ENCODE measurements at places on chromosomes 16 and 17.

GRCh38 chr17:72515291-72516065 lies 394.7 kb downstream of the SOX9 start:
- no peak for DNase-seq

- DNase-seq: no peak
Observed at GRCh38 chr17:58396173-58396572, 21.2 kb downstream of the RNF43 start.

GRCh38 chr17:47731396-47731795 lies 1.6 kb upstream of the TBX21 start:
- no peak for DNase-seq

- DNase-seq: no peak
Observed at GRCh38 chr16:10178080-10178479, 4.1 kb downstream of the GRIN2A start.

- DNase-seq: no peak
Observed at GRCh38 chr17:78127888-78128550, 536 bp downstream of the TMC6 start.

GRCh38 chr17:17567631-17568030 lies 23.9 kb downstream of the PEMT start:
- peak; percentile 79 for DNase-seq

DNA sequence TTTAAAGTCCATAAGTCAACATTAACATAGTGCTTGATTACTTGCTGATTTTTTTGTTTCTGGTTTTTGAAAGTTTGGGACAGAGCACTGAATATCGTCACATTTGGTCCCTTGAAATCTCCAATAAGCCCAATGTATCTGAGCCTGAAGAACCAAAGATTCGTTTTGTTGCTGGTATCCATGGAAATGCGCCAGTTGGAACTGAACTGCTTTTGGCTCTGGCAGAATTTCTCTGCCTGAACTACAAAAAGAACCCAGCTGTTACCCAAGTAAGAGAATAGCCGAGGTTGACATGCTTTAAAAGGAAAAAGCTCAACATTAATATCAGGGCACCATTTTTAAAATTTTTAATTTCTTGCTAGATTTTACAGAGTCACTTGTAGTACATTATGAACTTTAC lies 27.7 kb upstream of the GOSR1 start:
- DNase-seq: peak; percentile 25

- no peak for DNase-seq
Observed at GRCh38 chr17:17810895-17811248, 25.9 kb downstream of the SREBF1 start.

DNA sequence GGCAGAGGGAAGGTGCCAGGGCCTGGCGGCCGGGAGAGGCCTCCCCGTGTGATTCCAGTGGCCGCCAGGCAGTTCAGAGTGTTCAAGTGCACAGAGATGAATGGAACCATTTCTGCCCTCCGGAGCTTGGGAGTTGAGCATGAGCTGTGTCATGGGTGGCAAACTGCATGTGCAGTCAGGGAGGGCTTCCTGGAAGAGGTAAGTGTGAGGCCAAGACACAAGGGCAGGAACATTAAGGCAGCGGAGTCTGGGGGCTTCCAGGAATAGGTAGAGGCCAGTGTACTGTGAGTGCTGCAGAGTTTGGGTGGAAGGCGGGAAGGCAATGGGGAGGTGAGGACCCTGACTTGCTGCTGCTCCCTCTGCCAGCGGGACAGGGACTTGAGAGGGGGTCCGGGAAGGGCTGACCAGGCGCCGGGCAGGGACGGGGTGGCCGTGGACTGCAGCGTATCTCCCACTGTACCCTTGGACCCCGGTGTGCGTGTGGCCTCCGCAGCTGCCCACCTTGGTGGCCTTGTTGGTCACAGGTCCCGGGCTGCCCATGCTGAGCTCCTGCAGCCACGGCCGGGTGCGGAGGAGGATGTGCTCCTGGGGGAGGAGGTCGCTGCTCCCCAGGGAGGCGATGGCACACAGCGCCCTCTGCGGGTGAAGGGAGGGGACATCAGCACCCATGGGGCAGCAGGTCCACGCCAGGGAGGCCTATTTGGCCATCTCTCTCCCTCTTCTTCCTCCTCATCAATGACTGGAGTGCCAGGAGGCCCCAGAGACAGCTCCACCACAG lies 7.5 kb upstream of the CEP131 start:
- DNase-seq: no peak

GRCh38 chr16:22356930-22357634 lies 17.3 kb downstream of the CDR2 start:
- no peak for DNase-seq

GRCh38 chr17:72191921-72192799 lies 71.3 kb downstream of the SOX9 start:
- no peak for DNase-seq

GRCh38 chr16:85253084-85253941 lies 141.0 kb upstream of the CIBAR2 start:
- peak; percentile 51 for DNase-seq

DNA sequence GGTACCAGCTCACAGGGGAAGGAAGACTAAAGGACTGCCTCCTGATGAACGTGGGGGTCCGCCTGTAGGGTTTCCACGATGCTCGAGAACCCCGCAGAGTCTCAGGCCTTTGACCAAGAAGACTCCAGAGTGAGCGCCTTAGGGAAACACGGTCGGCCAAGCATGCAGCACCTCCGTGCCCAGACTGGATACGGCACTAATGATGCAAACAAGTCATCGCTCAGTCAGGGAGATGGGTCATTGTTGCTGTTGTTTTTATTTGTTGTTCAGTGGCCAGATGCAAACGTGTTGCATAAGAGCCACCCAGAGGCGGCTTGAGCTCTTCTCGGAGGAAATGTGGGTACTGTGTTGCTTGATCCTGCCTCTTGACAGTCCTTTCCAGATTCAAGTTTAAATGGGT lies 19.3 kb upstream of the RBFOX3 start:
- no peak for DNase-seq

DNA sequence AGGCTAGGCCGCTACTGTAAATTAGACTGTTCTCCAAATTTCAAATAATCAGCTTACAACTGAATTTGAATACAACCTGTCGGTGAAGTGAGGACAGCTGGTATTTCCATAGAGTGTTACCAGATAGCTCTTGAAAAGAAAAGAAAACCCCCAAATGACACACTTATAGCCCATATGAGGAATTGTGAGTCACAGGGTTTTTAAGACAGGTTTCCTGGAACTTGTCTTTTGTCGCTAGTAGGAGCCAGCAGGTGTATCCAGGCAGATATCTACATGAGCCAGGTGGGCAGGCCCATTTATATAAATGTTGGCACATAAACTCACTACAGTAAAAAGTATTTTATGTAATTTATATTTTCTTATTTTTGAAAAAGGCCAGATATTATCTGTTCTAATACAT lies 24.0 kb downstream of the TNRC6A start:
- no peak for DNase-seq

DNA sequence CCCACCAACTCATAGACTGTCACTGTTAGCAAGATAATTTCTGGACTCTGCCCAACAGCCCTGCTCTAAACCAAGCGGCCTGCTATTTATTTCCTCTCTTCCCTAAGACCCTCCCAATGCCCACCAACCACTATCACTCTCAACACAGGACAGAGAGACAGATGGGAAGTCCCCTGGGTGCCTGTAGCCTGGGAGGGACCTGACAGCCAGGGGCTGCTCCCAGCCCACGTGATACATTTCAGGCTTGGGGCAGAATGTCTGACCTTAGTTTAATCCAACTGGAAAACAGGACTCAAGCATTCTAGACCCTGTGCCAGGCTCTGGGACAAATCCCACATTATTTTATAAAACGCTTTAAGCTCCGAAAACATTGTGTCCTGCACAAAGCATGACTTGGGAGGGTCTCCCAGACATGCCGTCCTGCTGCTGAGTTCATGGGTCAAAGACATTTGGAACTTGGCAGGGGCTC lies 23.6 kb downstream of the XYLT1 start:
- no peak for DNase-seq

GRCh38 chr16:31697744-31698125 lies 170.0 kb downstream of the AHSP start:
- no peak for DNase-seq

DNA sequence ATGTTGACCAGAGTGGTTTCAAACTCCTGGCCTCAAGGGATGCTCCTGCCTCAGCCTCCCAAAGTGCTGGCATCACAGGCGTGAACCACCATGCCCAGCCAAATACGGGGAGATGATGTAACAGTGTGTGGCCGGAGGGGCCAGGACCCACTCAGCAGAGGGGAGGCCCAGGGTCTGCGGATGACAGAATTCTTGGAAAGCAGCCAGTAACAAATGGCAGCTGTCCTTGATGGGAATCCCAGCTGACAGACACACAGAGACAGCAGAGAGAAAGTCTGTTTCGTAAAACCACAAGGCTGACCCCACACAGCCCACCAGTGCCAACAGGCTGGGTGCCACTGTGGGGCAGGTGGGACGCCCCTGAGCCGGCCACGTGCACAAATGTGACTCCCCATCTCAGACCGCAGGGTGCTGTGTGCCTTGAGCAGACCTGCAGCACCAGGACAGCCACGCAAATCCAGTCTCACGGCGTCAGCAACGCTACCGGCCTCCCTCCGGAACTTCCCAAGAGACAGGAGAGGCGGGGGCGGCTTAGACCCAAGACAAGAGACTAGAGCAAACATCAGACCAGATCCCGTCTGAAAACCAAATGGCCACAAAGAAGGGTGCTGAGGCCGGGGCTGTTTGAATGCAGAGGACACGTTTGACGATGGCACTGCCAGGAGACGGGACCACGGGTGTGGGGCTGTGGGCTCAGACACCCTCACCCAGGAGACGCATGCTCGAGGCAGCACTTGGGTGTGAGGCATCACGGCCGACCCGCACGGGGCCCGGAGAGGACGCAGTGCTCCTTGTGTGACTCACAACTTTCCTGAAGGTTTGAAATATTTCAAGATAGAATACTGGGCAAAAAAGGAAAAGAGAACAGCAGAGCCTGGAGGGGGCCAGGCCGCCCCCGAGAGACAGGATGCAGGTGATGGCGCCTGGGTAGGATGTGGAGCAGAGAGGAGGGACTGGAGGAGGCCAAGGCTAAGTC lies 24.6 kb downstream of the CTU2 start:
- peak; percentile 30 for DNase-seq

DNA sequence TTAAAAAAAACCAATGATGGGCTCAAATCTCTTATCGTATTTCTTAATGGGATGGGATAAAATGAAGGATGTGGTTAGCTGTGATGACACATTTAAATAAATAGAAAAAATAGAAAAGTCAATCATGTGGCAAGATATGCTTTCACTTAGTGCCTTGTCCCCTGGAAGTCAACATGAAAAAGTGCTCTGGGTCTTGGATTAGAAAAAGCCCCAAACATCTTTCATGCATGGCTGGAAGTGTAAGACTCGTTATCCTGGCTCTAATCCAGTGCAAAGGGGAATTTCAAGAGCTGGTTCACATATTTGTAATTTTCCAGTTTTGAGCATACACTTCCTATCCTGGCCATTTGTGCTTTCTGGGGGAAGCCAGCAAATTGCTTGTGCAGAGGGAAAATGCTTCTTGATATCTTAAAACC lies 160.9 kb downstream of the MAP2K6 start:
- peak; percentile 33 for DNase-seq

DNA sequence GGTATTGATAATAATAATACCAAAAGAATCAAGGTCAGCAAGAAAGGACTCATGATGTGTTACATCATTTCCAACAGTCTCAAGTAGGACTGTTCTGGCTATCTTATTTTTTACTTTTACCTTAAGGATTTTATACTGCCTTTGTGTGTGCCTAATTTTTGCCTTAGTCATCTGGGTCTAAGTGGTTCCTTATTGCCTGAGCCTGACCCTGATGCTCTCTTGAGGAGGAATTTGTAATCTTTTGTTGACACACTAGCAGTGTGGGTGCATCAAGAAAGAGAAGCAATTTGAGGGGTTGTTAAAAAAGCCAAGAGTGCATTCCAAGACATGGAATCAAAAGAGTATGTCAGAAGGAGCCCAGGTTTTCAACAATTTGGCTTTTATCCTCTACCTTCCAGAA lies 59.3 kb downstream of the TMEM100 start:
- DNase-seq: no peak

- no peak for DNase-seq
Observed at GRCh38 chr17:43352579-43353331, 46.0 kb upstream of the ARL4D start.

DNA sequence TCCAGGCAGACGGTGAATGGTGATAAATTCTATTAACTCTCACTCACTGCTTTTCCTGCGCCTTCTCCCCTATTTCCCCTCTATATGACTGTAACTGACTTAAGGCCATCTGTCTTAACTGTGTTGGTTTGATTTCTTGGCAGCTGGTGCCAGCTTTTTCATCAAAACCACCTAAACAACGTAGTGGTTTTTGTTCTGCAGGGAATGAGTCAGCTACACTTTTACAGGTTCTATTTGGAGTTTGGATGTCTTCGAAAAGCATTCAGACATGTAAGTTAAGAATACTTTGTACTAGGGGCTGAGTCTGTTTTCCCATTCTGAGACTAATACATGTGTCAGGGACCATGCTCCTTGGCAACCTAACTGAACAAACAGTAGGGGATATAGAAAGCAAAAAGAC lies 8.5 kb downstream of the REXO5 start:
- no peak for DNase-seq

GRCh38 chr16:87851601-87852000 lies 17.7 kb downstream of the SLC7A5 start:
- no peak for DNase-seq

- DNase-seq: no peak
Observed at GRCh38 chr17:68391561-68392268, 65.6 kb downstream of the WIPI1 start.

DNA sequence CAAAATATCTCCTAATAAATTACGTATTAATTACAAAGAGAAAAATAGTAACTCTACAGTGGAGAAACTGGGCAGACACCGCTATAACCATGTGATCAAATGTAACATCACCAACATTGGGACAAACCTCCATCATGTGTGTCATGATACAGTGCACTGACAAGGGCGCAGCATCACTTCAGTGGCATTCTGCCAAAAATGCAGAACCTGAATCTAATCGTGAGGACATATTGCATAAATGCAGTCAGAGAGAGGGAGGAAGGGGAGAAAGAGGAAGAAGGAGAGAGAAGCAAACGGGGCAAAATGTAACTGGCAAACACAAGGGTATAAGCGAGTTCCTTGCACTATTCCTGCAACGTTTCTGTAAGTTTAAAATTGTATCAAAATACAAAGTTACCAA lies 74.2 kb upstream of the MARCHF10 start:
- DNase-seq: no peak

DNA sequence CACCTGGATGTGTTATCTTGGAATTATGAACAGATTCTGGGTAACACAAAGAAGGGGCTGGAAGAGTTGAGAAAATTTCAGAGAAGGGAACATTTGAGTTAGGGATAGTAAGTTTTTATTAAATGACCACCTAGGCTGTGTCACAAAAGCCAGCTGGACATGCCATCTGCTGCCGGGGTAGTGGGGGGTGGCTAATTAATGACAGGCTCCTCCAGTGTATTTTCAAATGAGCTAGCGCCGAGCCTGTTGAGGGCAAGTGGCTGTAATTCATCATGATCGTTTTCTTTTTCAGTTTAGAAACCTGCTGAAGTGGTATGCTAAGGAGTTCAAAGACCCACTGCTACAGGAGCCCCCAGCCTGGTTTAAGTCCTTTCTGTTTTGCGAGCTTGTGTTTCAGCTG lies 6.2 kb downstream of the TMEM97 start:
- no peak for DNase-seq
